ENCODE measurements at places on chromosomes 5 and 9.

DNA sequence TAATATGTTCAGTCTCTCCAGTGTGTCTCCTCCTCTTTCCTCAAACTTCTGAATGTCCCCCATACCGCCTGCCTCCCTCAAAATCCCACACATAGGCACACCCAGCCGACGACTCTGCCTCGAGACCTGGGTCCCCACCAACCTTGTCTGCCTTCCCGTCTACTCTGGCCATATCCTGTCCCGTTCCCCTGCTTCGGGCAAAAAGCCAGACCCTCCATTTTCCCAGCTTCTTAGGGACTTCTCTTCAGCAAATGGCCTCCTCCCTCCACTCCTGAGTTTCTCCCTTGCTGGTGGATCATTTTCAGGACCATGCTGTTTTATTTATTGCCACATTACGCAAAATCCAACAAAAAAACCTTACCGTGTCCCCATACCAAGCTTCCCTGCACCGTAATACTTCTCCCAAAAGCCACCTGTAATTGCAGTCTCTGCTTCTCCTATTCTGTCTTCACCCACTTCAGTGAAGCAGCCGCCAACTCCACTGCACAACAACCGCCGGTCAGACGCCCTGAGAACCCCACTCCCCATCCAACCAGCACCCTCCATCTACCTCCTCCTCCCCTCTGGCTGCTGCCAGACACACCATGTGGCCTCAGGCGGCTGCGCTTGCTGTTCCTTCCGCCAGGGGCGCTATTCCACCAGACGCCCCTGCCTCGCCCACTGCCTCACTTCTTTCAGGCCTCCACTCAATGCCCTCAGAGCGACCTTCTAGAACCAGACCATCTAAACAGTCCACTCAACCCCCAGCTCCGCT, 117.0 kb downstream of the TRPM6 start:
- peak; percentile 64 for DNase-seq

DNA sequence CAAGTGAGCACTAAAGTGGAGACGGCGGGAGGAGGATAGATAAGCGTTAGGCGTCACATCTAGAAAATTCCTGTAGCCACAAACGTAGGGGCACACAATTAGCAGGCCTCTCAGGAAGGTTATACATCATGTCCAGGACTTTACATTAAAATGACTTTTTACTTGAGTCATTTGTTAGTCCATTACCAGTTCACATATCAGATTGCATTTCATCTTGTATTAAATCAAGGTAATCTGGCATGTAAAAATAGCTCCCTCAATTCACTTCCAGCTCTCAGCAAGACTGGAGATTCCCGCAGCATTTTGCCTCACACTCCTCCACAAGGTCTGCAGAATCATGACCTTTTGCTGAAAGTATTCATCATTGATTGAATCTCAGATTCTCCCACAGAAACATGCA, 118.8 kb downstream of the PRDM6 start:
- no peak for DNase-seq

- DNase-seq, result no peak
These were observed 69.0 kb downstream of the UGCG start for GRCh38 chr9:111965566-111966019.

- DNase-seq, result no peak
These were observed 50.7 kb upstream of the GARNL3 start for GRCh38 chr9:127213859-127214258.

DNA sequence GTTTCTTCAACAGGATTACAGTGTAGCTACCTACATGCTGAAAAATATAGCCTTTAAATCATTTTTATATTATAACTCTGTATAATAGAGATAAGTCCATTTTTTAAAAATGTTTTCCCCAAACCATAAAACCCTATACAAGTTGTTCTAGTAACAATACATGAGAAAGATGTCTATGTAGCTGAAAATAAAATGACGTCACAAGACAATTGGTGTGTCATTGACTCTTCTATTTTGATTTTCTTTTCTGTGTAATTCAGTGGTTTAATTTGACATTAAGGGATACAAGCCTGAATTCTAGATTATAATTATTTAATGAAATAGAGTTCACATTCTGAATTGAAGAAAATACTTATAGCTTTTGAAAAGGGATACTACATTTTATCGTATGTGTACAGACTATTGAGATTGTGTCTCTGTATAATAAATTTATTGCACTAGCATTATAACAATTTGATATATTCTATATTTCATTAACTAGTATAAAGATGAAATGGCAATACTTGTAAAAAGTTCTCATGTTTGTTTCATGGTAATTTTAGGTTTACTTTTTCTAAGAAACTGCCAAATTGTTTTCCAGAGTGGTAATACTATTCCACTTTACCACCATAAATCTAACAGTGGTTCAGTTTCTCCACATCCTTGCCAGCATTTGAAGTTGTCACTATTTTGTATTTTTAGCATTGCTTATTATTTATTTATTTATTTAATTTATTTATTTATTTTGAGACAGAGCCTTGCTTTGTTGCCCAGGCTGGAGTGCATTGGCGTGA, 18.7 kb downstream of the ANXA1 start:
- DNase-seq, result no peak

- DNase-seq, result no peak
These were observed 150.2 kb downstream of the ACTBL2 start for GRCh38 chr5:57332361-57332760.

- DNase-seq, result peak; percentile 89
These were observed 9.6 kb upstream of the UBTD2 start for GRCh38 chr5:172293054-172293744.

DNA sequence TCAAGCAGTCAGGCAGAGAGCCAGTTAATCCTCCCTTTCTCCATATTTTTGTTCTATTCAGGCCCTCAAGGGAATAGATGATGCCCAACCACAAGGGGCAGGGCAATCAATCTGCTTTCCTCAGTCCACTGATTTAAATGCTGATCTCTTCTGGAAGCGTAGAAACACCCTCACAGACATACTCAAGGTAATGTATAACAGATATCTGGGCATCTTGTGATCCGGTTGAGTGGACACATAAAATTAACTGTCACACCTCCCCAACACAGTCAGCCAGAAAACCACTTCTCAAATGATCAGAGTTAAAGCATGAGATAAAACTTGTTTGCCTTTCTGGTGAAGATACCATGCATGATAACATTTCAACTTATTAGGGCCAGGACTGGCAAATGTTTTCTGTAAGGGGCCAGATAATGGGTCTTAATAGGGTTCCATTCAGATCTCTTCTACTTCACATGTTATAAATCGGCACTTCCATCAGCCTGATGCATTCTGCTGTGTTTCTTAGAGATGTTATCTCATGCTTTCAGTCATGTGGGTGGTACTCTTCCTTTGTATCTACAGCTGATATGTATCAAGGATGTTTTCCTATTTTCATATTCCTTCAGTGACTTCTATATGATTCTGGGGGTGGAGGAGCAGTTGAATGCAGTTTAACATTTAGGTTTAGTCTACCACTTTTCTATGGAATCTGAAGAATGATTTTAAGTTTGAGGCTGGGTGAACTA, 58.9 kb upstream of the CNTLN start:
- peak; percentile 1 for DNase-seq

- DNase-seq, result peak; percentile 5
These were observed 366.9 kb downstream of the DMRTA1 start for GRCh38 chr9:22813529-22813928.

GRCh38 chr9:8429768-8430167, 630.2 kb upstream of the DMAC1 start:
- no peak for DNase-seq

DNA sequence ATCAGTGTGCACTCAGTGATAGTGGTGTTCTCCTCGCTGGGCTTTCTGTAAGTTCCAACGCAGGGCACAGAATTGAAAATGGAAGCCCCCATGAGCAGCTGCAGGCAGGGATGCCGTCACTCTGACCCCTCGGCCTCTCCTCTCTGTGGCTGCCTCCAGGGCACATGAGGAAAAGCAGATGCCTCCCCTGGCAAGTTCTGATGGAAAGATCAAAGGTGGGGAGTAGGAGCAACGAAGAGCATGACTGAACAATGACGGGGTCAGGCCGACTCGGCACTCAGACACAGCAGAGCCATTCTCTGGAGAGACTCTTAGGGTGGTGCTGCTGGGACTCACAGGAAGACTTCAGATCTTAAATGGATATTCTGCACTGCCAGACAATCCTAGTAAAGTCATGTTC, 65.6 kb upstream of the CKMT2 start:
- DNase-seq, result no peak

GRCh38 chr5:58922461-58923171, 339.7 kb downstream of the RAB3C start:
- no peak for DNase-seq

GRCh38 chr9:81964218-81965171, 21.2 kb downstream of the SPATA31D3 start:
- DNase-seq, result no peak

DNA sequence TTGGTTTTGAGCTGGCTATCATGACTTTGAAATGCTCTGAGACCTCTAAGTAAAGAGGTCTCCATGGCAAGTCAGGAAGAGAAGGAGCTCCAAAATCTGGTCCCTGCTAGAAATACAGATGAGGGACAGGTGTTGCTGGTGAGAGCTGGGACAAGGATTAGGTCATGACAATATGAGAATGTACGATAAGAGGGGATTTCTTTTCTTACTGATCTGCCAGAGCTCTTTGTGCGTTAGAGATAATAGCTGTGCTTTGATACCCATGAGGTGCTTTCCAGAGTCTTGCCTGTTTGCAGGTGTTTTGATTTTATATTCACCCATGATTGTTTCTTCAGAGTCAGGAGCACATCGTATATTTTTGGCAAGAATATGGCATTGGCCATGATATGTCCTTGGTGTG, 56.5 kb downstream of the ANKRD33B start:
- DNase-seq, result no peak

GRCh38 chr9:82565188-82565969, 497.6 kb downstream of the RASEF start:
- DNase-seq, result no peak

DNA sequence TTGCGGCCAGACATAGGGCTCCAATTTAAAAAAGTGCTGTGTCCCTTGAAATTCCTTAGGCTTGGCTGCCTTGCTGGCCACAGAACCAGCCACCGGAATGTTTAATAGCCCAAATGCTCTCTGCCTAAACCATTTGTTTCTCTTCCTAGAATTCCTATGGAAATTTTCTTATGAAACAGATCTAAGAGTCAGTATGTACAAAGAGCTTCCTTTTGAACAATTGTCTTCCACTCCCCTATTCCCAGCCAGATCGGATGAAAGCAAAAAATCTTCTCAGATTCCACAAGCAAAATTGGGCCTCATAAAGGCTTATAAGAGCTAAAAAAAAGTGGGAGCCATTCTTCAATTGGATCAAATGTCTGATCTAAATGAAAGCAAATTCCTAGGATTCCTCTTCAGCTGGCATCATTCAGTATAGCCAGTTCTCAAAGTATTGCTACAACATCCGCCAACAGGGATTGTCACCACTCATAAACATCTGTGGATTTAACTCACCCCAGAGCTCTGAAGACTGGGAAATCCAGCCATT, 104.3 kb downstream of the CEMIP2 start:
- DNase-seq, result no peak

- DNase-seq, result peak; percentile 20
These were observed 148.2 kb upstream of the LRRTM2 start for GRCh38 chr5:139023286-139023685.

GRCh38 chr5:74648835-74649293, 8.3 kb upstream of the ENC1 start:
- peak; percentile 81 for DNase-seq

- peak; percentile 9 for DNase-seq
These were observed 1.9 kb downstream of the VLDLR start for GRCh38 chr9:2623288-2624050.

DNA sequence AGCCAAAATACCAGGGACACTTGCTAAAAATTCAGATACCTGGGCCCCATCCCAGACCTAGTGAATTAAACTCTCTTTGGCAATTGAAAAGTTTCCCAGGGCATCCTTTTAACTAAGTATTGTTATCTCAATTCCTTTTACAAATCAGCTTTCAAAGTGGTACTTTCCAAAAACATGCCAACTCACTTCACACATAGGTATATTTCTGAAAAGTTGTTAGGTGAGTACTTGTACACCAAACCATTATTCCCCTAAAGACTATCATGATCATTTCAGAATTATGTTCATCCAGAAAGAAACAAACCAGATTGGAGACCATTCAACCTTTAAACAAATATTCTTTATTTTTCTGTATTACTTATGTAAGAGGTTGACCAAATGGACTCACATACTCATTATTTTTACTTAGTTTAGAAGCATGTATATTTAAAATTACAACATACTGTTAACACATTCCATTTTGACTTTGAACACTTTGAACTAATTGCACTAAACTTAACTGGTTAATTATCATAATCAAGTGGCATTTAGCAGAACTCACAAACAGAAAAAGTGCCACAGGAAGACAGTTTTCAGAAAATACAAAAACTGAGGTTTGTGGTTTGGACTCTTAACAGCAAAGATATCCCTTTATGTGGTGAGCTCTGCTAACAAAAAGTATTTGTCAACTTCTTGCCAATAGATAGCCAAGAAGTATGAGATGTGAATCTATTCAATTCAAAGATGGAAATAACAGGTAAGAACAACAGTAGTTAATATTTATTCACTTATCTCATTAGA, 40.7 kb downstream of the KIAA0825 start:
- DNase-seq, result peak; percentile 51

- DNase-seq, result no peak
These were observed 22.9 kb upstream of the HMGCS1 start for GRCh38 chr5:43336159-43336558.

DNA sequence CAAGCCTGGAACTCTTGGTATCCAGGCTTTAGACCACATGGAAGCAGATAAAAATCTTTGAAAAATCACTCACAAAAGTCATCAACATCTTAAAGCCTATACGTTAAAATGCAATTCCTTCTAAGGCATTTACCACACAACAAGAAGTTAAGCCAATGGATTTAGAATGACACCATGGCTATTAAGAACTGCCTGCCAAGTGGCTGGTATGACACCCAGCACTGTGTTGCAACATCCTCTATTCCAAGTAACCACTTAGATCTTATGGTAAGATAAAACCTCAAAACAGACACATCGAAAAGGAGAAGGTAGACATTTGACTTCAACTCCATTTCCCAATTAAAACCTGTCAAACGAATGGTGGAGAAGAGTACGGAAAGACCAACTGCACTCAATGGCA, 344.2 kb upstream of the SLC30A5 start:
- peak; percentile 70 for DNase-seq

- no peak for DNase-seq
These were observed 10.5 kb downstream of the NR2F1-AS1 start for GRCh38 chr5:93570294-93571113.

GRCh38 chr5:10297646-10298204, 10.0 kb downstream of the CMBL start:
- DNase-seq, result no peak

- DNase-seq, result no peak
These were observed 243.0 kb downstream of the RFK start for GRCh38 chr9:76151267-76151666.

DNA sequence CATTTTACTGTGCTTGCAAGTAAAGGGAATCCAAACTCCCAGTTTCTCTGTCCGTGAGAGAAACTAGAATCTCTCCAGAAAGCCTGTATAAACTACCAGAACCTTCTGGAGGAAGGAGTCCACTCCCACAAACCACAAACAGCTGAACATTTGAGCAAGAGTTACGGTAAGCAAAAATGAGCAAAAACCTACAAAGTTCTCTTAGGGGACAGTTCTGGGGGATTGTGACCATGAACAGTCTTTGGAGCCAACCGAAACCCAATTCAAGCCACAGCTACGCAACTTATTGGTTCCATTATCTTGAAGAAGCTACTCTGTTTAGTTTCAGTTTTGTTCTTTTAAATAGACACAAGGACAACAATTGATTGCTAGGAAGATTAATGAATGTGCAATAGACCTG, 330.6 kb downstream of the ASTN2 start:
- DNase-seq, result no peak
